ENCODE measurements at places on chromosomes 5 and 9. TPM values are rescaled to one million over a fixed set of nuclear protein-coding genes. Genes with fewer than 3 reads are reported as not detected.

The C7 gene
- polyA plus RNA-seq = 179 TPM

The PCDHB16 gene
- polyA plus RNA-seq = 3.6 TPM

The DNAI1 gene
- 1.6 TPM for polyA plus RNA-seq

The CENPK gene
- 32.6 TPM for polyA plus RNA-seq

The LIFR gene
- polyA plus RNA-seq = 69.2 TPM

The CAST gene
- polyA plus RNA-seq = 143 TPM

The FCHSD1 gene
- polyA plus RNA-seq = 12.2 TPM

The PCDHA4 gene
- polyA plus RNA-seq = 1.3 TPM

DNA sequence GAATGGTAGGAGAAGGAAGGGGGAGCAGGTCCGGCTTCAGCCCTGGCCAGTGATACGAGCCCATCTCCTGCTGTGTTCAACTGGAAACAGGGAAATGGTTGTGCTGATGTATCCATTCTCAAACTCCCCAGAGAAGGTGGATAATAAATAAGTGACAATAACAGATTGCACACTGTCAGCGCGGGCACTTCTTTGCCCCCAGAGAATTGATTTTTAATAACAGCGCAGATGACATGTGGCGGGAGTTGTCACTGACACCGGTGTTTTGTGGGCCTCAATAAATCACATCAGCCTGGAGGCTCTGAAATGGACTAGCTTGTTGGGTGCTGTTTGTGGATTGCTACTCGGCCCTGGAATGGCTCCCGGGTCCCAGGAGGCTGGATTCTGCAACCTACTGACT, 141.4 kb upstream of the PANK3 start:
- DNase-seq = no peak

- DNase-seq = no peak
These were observed 66.6 kb downstream of the RALGPS1 start for GRCh38 chr9:126981218-126981617.

GRCh38 chr9:130117376-130117775, 54.8 kb upstream of the NCS1 start:
- no peak for DNase-seq

- no peak for DNase-seq
These were observed 346.0 kb upstream of the PANK3 start for GRCh38 chr5:168925160-168925559.

- no peak for DNase-seq
These were observed 282.6 kb upstream of the PTGER4 start for GRCh38 chr5:40397091-40397490.

DNA sequence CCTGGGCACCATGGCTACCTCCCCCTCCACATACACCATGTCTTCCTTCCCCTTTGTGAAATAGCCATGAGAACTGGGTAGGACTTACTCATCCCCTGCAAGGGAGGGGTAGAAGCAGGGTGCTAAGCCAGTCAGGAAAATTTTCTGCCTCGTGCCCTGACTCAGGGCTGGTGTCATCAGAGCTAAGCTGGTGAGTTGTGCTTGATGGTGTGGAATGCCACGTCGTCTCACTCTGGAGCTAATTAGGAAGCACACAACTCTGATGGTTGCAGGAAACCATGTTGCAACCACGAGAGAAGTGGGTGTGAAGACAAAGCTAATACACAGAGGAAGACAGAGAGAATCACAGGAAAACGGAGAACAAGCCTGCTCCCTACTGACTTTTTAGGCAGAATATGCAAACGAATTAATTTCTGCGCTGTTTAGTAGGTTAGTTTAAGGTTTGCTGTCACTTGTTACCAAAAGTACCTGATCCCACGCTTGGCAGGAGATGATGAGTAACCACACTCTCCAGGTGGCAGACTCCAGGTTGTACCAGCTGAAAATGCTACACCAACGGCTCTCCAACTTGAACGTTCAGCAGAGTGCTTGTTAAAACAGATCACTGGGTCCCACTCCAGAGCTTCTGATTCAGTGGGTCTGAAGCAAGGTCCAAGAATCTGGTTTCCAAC, 54.5 kb downstream of the STK10 start:
- DNase-seq = no peak

GRCh38 chr5:4880304-4880741, 259.8 kb upstream of the ADAMTS16 start:
- no peak for DNase-seq

- no peak for DNase-seq
These were observed 13.8 kb downstream of the LEAP2 start for GRCh38 chr5:132887283-132887682.

DNA sequence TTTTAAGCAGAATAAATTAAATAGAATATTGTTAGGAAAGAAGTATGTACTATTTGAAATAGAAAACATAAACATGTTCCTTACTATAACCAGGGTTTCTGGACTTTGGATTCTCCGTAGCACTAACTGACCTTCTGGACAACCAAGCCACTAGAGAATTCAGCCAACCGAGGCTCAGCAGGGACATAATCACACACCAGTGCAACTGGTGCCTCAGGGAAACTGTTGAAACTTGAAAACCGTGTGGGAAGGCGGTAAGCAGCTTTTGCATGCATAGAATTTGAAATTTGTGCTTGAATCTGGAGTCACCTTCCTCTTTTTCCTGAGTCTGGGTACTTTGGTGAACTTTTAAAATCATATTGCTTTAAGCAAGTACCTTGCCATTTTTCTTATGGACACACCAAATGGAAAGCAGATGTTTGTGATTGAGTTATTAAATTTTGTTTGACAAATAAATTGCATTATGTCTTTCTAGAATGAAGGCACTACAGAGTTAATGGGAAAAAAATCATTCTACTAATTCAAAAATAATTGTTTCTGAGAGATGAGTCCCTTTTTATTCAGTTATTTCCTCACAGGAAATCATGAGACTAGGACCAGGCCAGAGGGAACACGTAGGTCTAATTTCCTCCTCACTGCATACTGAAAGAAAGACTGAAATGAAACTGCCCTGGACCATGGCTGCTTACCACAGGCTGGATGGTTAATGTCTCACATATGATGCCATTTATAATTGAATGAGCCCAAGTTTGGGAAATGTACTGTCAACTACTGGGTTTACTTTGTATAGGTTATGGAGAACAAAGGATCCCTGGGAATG, 20.6 kb upstream of the SCAMP1 start:
- no peak for DNase-seq

GRCh38 chr5:154520861-154521453, 42.9 kb upstream of the HAND1 start:
- DNase-seq = peak; percentile 18
